ENCODE measurements at places on chromosomes 2 and 18.

DNA sequence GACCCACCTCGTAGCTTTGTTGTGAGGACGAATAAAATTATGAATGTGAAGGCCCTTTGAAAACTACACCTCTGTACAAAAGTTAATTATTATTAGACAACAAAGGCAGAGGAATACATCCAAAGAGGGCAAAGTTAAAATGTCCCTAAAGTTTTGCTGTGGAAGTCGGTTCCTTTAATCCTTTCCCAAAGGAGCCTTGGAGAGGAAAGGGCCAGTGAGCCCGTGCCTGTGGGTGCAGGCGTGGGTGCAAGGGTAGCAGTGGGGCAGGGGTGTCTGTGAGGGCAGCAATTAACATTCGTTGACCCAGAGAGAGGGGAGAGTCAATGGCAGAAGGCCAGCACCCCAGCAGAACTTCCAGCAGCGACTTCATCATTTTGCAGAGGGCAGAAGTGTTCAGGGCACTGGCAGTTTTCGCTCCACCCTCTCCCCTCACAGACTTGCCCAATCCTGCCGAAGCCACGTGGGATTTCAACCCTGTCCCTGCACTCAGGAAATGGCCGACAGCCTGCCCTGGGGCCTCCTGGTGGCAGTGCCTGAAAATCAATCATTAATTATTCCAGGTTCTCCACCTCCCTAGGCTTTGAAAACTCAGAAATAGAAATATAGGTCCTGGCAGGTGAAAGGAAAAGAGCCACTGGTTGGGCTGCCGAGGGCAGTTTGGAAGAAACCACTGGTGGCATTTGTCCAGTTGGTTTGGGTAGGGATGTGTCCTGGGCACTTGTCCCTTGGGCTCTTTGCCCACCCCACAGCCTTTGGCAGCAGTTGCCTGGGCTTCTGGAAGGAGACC is 4.2 kb upstream of the PAX8 start:
- peak; percentile 52 for DNase-seq

GRCh38 chr2:20313659-20314058 is 37.0 kb downstream of the PUM2 start:
- DNase-seq: no peak

- DNase-seq: no peak
Measured at GRCh38 chr2:18603854-18604530, 14.6 kb upstream of the NT5C1B start.

DNA sequence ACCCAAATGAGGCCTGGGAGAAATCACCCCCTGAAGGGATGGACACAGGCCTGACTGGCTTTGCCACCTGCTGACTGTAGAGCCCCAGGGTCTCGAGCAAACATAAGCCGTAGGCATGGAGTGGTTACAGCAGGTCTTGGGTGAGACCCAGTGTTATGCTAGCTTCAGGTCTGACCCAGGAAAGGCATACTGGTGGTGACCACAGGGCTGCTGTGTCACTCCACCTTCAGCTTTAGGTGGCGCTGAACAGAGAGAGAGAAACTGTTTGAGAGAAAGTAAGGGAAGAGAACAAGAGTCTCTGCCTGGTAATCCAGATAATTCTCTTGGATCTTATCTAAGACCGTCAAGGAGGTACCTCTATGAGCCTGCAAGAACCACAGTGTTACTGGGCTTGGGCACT is 1544.2 kb upstream of the TMEFF2 start:
- DNase-seq: no peak

- no peak for DNase-seq
Measured at GRCh38 chr2:45871025-45871424, 219.6 kb downstream of the PRKCE start.

All from H1 (cell line).